Activated naive CD8-positive, alpha-beta T cell treated with anti-CD3 and anti-CD28 coated beads for 36 hours (primary cell): ENCODE measurements at places on chromosomes 16 and 17. TPM values are rescaled to one million over a fixed set of nuclear protein-coding genes. Genes with fewer than 3 reads are reported as not detected.

ASB16 gene
- not detected for total RNA-seq

DNA sequence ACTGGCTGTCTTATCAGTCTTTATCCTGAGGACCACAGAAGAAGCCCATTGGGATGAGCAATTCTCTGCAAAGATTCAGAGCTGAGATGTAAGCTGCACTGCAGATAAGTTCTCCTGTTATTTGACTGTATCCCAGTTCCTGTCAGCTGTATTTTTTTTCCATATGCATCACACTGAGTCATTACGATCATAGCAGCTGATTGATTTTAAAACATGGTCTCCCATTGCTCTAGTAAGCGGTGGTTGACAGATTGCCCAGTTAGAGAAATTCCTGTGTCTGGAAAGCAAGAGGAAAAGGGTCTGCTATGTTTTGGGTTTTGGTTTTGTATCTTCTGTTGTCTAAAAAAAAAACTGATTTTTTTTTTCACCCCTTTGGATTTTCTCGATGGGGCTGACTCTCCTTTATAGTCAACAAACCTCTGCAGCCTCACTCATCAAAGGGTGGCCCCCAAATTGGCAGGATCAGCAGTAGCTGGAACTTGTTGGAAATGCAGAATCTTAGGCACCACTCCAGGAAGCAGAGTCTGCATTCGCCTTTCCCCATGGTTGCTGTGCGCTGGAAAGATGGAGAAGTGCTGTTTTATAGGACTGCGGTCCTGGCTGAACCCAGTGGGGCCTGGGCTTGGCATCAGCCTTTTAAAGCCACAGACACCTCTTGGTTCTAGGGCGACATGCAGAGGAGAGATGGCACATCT is 220.1 kb upstream of the MPHOSPH6 start:
- H3K27ac ChIP-seq: no peak overlapping the region
- DNase-seq: no peak
- no peaks in the 10 kb centered on the region for H3K4me1 ChIP-seq
- no peaks in the 10 kb centered on the region for H3K27me3 ChIP-seq

CDH3 gene
- 0.44 TPM for total RNA-seq

ZSCAN10 gene
- not detected for total RNA-seq

- peaks cover 46% of the 10 kb centered on the region for H3K36me3 ChIP-seq
- H3K4me3 ChIP-seq: peak overlapping the region; percentile 96
- H3K27ac ChIP-seq: peak overlapping the region; percentile 94
- H3K27me3 ChIP-seq: peaks cover 4% of the 10 kb centered on the region
- DNase-seq: no peak
Observed at GRCh38 chr17:65055280-65055707, 1.2 kb downstream of the GNA13 start.

DNA sequence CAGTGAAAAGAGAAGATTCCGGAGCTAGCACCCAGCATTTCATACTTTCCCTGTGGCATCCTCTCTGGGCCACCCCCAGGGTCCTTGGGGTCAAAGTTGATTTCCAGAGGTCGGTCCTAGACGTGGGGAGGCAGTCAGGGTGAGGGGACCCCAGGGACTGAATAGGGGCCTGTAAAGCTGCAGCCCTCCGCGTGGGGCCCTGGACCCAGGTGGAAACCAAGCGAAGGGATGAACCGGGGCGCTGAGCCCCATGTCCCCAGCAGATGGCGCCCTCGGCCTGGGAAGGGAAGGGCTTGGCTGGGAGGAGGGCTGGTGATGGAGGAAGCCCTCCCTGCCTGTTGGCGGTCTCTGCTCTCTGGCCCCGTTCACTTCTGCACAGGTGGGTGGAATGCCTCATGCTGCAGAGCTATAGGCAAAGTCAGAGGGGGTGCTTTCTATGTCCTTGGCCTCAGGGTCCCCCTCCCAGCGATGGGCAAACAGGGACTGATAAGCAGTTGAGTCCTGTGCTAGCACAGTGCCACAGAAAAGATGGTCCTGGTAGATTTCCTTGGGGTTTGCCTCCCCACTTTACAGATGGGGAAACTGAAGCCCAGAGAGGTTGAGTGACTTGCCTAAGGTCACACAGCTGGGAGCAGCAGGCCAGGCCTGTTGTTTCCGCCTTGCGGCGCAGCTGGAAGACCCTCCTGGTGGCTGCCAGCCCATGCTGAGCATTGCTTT is 163.4 kb upstream of the CIBAR2 start:
- no peaks in the 10 kb centered on the region for H3K36me3 ChIP-seq
- H3K4me3 ChIP-seq: no peak overlapping the region
- no peaks in the 10 kb centered on the region for H3K27me3 ChIP-seq
- no peaks in the 10 kb centered on the region for H3K4me1 ChIP-seq
- no peak overlapping the region for H3K27ac ChIP-seq

GRCh38 chr17:17082878-17083277 is 40.6 kb downstream of the MPRIP start:
- H3K27ac ChIP-seq: peak overlapping the region; percentile 3

DNA sequence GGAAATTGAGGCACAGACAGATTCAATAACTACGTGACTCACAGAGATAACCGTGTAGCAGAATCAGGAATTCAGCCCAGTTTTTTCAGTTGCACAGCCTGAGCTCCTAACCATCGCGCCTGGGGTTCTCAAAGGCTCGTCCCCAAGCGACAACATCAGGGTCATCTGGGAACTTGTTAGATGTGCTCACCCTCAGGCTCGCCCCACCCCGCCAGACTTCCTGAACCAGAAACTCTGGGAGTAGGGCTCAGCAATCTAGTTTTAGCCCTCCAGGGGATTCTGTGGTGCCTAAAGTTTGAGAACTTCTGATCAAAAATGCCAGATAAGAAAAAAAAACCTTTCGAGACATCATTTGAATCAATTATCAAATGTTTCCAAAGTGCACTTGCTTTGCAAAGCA is 559.8 kb downstream of the WWOX start:
- no peak overlapping the region for H3K27ac ChIP-seq
- no peaks in the 10 kb centered on the region for H3K36me3 ChIP-seq
- H3K4me3 ChIP-seq: no peak overlapping the region
- no peak for DNase-seq
- H3K27me3 ChIP-seq: no peaks in the 10 kb centered on the region

GRCh38 chr16:86012221-86012620 is 113.3 kb downstream of the IRF8 start:
- peaks cover 4% of the 10 kb centered on the region for H3K36me3 ChIP-seq
- H3K27me3 ChIP-seq: peaks cover 7% of the 10 kb centered on the region
- peaks cover 40% of the 10 kb centered on the region for H3K4me1 ChIP-seq
- H3K4me3 ChIP-seq: no peak overlapping the region
- H3K27ac ChIP-seq: no peak overlapping the region

HOXB4 gene
- total RNA-seq: 1.9 TPM

GRCh38 chr17:48011405-48012150 is 26.0 kb downstream of the COPZ2 start:
- no peak overlapping the region for H3K27ac ChIP-seq
- peaks cover 6% of the 10 kb centered on the region for H3K4me1 ChIP-seq
- peak; percentile 49 for DNase-seq
- H3K36me3 ChIP-seq: no peaks in the 10 kb centered on the region
- peak overlapping the region; percentile 73 for H3K4me3 ChIP-seq

GRCh38 chr16:11687601-11688519 is 19.6 kb downstream of the SNN start:
- H3K27me3 ChIP-seq: no peaks in the 10 kb centered on the region
- peaks cover 28% of the 10 kb centered on the region for H3K36me3 ChIP-seq
- DNase-seq: no peak
- H3K27ac ChIP-seq: no peak overlapping the region
- no peak overlapping the region for H3K4me3 ChIP-seq
- H3K4me1 ChIP-seq: peaks cover 21% of the 10 kb centered on the region

GRCh38 chr17:30151471-30151870 is 34.9 kb downstream of the NSRP1 start:
- H3K4me1 ChIP-seq: peaks cover 19% of the 10 kb centered on the region
- H3K27me3 ChIP-seq: no peaks in the 10 kb centered on the region
- H3K4me3 ChIP-seq: no peak overlapping the region
- peaks cover 20% of the 10 kb centered on the region for H3K36me3 ChIP-seq
- no peak overlapping the region for H3K27ac ChIP-seq

NOG gene
- 4.5 TPM for total RNA-seq

DNA sequence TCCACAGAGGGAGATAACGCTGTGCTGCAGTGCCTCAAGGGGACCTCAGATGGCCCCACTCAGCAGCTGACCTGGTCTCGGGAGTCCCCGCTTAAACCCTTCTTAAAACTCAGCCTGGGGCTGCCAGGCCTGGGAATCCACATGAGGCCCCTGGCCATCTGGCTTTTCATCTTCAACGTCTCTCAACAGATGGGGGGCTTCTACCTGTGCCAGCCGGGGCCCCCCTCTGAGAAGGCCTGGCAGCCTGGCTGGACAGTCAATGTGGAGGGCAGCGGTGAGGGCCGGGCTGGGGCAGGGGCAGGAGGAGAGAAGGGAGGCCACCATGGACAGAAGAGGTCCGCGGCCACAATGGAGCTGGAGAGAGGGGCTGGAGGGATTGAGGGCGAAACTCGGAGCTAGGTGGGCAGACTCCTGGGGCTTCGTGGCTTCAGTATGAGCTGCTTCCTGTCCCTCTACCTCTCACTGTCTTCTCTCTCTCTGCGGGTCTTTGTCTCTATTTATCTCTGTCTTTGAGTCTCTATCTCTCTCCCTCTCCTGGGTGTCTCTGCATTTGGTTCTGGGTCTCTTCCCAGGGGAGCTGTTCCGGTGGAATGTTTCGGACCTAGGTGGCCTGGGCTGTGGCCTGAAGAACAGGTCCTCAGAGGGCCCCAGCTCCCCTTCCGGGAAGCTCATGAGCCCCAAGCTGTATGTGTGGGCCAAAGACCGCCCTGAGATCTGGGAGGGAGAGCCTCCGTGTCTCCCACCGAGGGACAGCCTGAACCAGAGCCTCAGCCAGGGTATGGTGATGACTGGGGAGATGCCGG is 769 bp downstream of the CD19 start:
- H3K27me3 ChIP-seq: no peaks in the 10 kb centered on the region
- no peak overlapping the region for H3K27ac ChIP-seq
- peaks cover 25% of the 10 kb centered on the region for H3K4me1 ChIP-seq
- DNase-seq: no peak
- peak overlapping the region; percentile 47 for H3K4me3 ChIP-seq
- peaks cover 4% of the 10 kb centered on the region for H3K36me3 ChIP-seq

CYGB gene
- 0.33 TPM for total RNA-seq

GRCh38 chr17:83143817-83144231 is 64.4 kb downstream of the METRNL start:
- H3K36me3 ChIP-seq: no peaks in the 10 kb centered on the region
- DNase-seq: no peak
- peaks cover 8% of the 10 kb centered on the region for H3K4me1 ChIP-seq
- H3K4me3 ChIP-seq: no peak overlapping the region
